ENCODE measurements at places on chromosomes 3 and 15. TPM values are rescaled to one million over a fixed set of nuclear protein-coding genes. Genes with fewer than 3 reads are reported as not detected.

DNA sequence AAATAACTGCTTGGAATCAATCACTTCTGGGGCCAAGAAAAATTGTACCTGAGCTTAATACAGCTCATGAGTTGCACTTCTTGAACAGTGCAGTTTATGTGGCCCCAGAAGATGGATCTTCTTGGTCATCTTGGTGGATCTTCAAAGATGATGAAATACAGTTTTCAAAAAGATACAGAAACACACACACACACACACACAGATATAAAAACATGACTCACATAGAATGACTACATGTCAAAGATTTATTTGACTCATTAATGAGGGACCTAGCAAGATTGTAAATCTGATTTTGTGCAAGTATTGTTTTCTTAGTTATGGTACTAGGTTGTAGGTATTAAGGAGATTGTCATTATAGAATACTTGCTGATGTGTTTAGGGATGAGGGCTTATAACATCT, 32.6 kb downstream of the PDCD6IP start:
- DNase-seq: no peak

GRCh38 chr15:27077790-27078189, 106.8 kb downstream of the GABRG3 start:
- no peak for DNase-seq

DNA sequence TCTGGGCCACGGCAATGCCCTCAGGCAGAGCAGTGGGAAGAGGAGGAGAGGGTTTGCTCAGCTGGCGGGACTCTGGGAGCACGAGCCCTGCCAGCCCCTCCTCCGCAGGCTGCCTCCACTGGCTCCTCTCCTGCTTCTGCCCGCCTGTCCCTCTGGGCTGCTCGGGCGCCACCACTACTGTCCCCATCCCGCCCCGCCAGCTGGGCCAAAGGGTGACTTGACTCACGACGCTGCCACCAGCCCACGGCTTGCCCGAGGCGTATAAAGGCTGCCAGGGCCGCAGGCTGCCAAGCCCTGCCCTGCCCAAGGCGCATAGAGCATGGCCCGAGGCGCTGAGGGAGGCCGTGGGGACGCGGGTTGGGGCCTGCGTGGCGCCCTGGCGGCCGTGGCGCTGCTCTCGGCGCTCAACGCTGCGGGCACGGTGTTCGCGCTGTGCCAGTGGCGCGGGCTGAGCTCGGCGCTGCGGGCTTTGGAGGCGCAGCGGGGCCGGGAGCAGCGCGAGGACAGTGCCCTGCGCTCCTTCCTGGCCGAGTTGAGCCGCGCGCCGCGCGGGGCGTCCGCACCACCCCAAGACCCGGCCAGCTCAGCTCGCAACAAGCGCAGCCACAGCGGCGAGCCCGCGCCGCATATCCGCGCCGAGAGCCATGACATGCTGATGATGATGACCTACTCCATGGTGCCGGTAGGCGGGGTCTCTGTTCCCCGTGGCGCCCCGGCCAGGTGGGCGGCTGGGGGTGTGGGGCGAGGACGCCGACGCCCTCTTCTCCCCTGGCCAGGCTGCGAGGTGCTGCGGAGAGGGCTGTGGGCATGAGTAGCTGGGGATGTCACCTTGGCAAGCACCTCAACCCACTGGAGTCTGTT, at the start of gene GLDN:
GLDN (plus strand) TSS at position 290 of the 861 bp plus-strand sequence; CDS start at position 320, 30 bp downstream.
- no peak for DNase-seq

DNA sequence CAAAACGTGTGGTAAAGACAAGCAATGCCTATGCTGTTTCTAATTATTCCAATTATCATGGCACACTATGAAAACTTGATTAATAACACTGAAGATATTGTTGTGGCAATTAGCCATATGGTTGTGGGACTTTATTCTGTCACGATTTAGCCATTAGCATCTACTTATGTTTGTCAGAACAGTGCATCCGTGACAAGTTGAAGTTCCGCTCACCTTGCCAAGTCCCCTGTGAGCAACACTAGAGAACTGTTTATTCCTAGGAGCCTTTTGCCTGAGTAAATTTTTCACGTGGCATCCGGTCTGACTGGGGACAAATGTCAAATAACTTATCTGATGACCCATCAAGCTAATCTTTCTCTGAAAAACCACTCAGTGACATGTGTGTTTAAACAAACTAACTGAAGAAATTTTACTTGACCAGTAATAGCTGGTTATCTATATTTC, 403.3 kb downstream of the TBC1D5 start:
- DNase-seq: no peak

The C3orf80 gene
- not detected for total RNA-seq
